Stimulated activated CD4-positive, alpha-beta T cell treated with anti-CD3 and anti-CD28 coated beads, Interleukin-12 subunit alpha, Interleukin-12 subunit beta, amount 100 ng/mL, for 48 hours (primary cell): ENCODE measurements at places on chromosomes 2 and 18.

GRCh38 chr2:156219491-156220100 is 112.9 kb downstream of the NR4A2 start:
- no peak for DNase-seq

- DNase-seq = no peak
Observed at GRCh38 chr2:216743781-216744180, 48.4 kb upstream of the IGFBP5 start.

GRCh38 chr18:63619661-63620060 is 24.4 kb downstream of the SERPINB4 start:
- DNase-seq = no peak

GRCh38 chr2:160156100-160156499 is 44.0 kb downstream of the ITGB6 start:
- DNase-seq = no peak

DNA sequence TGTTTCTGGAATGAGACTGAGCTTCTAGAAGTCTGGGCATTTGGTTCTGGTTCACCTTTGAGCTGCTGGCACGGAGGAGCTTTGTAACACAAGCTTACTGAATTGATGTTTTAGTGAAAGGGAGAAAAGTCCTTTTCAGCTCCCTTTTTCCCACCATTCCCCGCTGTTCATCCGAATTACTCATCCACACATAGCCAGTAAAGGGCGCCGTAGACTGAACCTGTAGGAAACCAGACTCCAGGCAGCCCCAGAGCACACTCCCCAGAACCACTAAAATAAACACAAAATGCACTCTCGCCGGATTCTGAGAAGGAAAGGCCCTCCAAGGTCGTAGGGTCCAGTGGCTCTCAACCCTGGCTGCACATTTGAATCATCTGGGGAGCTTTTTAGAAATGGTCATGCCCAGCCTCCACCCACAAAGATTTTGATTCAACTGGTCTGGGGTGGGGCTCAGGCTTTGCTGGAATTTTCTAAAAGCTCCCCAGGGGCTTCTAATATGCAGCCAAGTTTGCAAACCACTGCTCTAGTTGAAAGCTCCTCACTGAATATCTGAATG is 29.6 kb downstream of the TCF7L1 start:
- DNase-seq = no peak

GRCh38 chr18:57951999-57952774 is 91.8 kb upstream of the NEDD4L start:
- DNase-seq = no peak

DNA sequence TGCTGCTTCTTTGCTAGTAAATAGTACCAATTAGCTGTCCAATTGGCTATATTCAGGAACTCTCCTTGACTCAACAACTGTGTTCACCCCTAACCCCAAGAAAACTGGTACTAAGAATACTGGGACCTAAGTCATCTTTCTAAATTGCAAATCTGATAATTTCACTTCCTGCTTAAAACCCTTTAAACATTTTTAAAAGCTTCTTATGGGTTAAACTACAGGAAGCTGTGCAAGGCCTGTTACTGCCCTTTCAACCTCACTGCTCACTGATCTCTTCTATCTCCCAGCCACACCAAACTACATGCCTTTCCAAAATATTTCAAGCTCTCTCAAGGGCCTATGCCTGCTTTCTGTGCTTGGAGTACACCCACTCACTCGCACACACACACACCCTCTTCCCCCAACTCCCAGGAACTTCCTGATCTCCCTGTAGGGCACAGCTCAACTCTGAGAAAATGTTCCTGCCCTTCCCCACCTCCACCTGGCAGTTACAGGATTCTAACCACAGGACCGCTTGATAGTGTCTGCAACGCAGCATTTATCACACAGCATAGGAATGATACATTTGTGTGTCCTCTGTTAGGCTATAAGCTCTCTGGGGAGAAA is 6.7 kb downstream of the LMAN1 start:
- DNase-seq = no peak

- DNase-seq = no peak
Observed at GRCh38 chr2:100718065-100718629, 101.8 kb upstream of the NPAS2 start.

DNA sequence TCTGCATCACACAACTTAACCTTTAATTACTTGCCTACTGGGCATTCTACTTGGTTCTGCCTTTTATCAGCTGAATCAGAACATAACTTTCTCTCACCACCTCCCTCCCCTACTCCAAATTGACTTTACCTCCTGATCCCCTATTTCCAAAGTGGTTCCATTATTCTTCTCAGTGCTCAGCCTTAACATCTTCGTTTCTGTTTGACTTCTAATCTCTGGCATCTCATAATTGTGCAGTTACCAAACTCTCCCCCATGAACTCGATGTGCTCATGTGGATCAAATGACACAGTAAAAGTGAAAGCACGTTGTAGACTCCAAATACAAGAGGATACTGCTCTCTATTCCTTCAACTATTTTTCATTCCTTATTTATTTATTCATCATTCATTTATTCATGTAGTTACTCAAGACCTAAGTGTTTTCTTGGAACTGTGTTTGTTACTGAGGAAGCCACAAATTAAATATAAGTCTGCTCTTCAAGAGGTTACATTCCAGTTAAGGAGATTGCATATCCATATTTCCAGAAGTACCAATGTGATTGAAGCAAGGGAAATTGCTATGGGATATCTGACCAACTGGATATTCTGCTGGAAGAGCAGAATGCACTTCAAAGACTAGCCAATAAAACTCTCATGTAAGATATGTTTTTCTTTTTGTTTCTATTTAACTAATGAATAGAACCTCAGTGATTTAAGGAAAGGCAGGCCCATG is 158.8 kb downstream of the TMEFF2 start:
- no peak for DNase-seq

DNA sequence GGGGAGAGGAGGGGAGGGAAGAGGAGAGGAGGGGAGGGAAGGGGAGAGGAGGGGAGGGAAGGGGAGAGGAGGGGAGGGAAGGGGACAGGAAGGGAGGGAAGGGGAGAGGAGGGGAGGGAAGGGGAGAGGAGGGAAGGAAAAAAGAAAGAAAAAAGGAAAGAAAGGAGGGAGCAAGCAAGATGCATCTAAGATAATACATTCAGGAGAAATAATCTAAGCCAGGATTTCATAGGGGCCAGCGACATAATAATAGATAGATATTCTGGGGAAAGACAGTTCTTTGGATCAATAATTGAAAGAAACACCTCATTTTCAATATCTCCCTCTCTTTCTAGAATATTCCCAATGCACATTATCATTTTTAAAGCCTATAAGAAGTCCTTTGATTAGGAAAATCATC is 328.9 kb upstream of the ID2 start:
- DNase-seq = no peak

GRCh38 chr2:188880740-188881139 is 93.4 kb upstream of the COL3A1 start:
- DNase-seq = no peak

GRCh38 chr2:397521-397920 is 109.6 kb upstream of the ALKAL2 start:
- DNase-seq = no peak

GRCh38 chr2:202821206-202822160 is 50.1 kb downstream of the ICA1L start:
- no peak for DNase-seq

DNA sequence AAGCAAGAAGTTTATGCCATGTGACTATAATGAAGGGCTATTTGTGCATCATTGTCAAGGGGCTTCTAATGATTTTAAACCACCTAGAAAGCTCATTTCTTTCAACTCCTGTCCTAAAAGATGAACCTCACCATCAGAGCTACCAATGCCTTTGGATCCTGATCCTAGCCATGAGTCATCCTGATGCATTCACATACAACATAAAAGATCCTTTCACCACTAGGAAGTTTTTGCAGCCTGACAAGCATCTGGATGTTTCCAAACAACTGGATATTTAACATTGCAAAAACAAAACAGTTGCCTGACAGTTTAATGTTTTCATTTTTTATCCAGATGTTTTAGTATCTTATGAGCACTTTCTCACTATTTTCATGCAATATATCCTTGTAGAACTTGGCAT is 425.3 kb downstream of the MBD2 start:
- DNase-seq = no peak

- no peak for DNase-seq
Observed at GRCh38 chr2:154710685-154711084, 12.2 kb downstream of the KCNJ3 start.

DNA sequence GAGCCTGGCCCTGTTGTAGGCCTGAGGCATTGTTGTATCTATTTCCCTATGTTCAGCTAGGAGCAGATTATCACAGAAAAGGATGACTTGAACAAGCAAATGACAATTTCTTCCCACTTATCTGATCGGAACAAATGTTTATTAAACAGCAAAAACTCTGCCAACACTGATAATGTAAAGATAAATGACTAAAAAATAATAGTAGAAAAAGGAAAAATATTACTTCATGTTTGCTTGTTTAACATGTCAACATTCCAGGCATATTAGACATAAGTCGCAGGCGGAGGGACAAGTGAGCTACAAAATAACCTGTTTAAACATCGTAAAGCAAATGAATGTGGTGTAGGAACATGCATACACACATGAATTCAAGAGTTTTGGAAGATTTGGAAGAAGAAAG is 257.9 kb downstream of the TMX3 start:
- DNase-seq = no peak

DNA sequence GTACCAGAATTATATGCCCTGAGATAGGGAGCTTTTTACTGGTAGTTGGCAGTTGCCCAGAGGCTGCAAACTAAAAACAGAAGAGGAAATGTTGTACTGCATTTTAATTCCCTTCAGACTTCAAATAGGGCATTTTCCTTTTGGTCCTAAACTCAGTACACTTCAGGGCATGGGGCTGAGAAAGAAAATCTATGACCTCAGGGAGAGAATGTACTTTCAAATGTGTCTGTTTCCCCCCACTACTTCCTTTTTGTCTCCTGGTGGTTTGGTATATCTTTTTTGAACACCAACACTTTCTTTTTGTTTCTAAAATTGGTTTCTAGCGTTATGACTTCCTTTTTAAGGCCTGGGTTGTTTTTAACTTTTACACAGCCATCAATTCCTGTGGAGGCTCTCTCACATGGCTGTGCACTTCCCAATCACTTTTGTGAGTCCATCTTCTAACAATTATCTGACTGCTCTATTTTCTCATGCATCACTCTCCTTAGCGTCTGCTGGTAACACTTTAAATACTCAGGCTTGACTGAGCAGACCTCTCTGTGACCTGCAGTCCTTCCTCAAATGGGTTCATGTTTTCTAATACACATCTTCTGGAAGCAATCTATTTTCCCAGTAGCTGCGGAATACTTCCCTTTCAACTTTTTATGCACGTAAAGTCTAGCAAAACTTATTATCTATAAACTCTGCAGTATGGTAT is 596.0 kb downstream of the LRP1B start:
- no peak for DNase-seq

DNA sequence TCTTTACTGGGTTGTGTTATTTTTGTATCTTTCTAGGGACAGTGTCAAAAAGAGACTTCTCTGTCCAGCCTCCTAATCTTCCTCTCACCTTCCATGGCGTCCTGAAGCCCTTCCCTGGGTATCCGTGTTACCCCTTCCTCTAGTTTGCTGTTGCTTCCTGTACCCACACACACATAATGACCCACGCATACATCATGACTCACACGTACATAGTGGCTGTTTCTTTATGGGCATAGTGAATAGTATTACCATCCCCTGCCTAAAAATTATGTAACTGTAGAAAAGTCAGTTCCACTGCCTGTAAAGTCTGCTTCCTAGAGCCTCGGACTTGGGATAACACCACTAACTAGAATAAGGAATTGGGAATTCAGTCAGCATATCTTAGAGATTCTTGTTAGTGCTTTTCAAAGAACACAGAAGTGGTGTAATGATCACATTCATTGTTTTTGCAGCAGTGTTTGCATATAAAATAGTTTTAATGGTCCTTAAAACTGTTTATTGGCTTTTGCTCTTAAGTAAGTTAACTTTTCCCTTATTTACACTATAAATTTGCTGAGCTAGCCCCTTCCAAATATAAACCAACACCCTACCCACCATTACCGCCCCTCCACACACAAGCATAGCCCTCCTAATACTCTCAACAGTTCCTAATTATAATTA is 308.4 kb upstream of the RAB12 start:
- no peak for DNase-seq

DNA sequence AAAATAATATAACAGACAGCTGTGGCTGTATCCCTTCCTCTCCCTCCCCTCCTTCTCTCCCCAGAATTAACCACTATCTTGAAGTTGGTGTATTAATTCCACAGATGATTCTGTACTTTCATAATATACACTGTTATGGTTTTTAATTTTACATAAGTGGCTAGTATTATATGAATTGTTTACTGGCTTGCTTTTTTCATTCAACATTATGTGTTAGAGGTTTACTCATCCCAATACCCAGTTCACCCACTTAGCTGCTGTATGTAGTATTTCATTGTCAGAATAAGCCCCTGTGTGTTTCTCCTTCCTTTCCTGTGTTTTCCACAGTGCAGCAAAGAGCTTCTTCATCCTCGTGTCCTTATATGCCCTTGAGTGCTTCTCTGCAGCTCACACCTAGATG is 75.6 kb upstream of the B3GNT7 start:
- DNase-seq = no peak

DNA sequence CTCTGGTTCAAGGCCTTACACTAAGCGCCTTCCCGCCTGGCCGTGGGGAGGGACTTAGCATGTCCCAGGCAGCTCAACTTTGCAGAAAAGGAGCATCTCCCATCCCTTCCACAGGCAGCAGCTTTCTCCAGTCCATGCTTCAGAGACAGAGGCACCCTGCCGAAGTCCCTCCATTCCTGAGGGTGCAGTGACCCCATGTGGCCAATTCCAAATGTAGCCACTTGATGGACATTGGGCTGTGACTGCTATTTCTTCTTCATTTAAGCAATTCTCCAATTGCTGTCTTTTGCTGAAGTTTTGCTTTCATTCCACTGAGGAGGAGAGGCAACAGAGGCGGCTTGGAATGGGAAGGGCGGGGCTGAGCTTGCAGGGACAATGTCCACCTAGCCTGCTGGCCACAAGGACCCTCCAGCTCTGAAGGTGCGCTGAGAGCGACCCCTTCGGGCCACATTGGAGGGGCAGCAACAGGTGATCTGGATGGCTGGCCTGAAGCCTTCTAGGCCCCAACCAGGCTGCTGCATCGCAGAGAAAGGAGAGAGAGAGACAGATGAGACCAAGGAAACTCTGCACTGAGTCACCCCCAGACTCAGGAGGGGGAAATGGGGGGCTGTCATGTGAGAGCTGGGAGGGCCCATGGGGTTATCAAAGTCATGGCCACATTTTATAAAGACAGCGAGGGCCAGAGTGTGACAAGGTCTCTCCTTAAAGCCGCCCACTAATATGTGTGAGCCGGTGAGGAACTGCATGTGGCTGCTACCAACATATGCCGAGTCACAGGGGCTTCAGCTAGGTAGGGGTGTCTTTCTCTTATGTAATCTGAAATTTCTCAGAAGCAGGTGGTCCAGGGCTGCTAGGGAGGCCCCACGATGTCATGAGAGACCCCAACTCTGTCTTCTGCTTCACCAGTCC is 61.3 kb downstream of the LONRF2 start:
- peak; percentile 3 for DNase-seq

DNA sequence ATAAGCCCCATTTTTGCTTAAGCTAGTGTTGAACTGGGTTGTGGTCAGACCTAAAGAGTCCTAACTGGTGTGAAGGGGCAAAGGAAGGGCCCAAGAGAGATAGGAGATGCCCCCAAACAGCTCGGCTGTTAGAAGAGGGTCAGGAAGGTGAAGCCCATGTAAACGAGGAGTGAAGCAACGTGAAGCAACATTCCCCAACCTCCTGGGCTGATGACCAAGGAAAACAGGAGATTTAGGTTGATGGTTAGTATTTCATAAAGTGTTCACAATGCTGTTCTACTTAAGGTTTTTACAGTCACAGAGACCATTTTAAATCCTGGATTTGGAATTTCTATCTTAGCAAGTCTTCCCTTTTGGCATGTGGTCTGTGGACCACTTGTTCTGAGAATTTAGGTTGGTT is 144.0 kb upstream of the SERPINE2 start:
- no peak for DNase-seq

GRCh38 chr2:108621687-108622681 is 87.7 kb downstream of the LIMS1 start:
- no peak for DNase-seq
